NCI-H748 treated with DMSO at 0.1 percent for 48 hours (cell line): ENCODE measurements at places on chromosomes 5 and 9.

- DNase-seq, result no peak
These were observed 225.2 kb downstream of the GAS1 start for GRCh38 chr9:86721843-86722705.

- no peak for DNase-seq
These were observed 130.5 kb downstream of the FBXL17 start for GRCh38 chr5:108251350-108251749.

GRCh38 chr9:121826711-121827110, 175.3 kb downstream of the DAB2IP start:
- no peak for DNase-seq

GRCh38 chr5:112685386-112685785, 52.3 kb upstream of the APC start:
- DNase-seq, result no peak
